ENCODE measurements at places on chromosomes 2 and 18. TPM values are rescaled to one million over a fixed set of nuclear protein-coding genes. Genes with fewer than 3 reads are reported as not detected.

KIAA2012 gene
- not detected for total RNA-seq

CPS1 gene
- 3.0 TPM for total RNA-seq

MAP3K19 gene
- total RNA-seq = not detected

IL36G gene
- total RNA-seq = not detected

- DNase-seq = no peak
Observed at GRCh38 chr2:158753641-158754611, 41.2 kb upstream of the DAPL1 start.

DNA sequence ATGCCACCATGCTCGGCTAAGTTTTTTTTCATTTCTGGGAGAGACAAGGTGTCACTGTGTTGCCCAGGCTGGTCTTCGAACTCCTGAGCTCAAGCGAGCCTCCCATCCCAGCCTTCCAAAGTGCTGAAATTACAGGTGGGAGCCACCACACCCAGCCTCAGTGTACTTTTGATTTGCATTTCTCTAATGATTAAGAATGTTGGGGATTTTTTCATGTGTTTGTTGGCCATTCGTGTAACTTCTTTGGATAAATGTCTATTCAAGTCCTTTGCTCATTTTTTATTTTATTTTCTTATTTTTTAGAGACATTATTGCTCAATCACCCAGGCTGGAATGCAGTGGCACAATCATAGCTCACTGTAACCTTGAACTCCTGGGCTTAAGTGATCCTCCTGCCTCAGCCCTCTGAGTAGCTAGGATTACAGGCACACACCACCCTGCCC, 73.1 kb downstream of the TMEM185B start:
- no peak for DNase-seq

DNA sequence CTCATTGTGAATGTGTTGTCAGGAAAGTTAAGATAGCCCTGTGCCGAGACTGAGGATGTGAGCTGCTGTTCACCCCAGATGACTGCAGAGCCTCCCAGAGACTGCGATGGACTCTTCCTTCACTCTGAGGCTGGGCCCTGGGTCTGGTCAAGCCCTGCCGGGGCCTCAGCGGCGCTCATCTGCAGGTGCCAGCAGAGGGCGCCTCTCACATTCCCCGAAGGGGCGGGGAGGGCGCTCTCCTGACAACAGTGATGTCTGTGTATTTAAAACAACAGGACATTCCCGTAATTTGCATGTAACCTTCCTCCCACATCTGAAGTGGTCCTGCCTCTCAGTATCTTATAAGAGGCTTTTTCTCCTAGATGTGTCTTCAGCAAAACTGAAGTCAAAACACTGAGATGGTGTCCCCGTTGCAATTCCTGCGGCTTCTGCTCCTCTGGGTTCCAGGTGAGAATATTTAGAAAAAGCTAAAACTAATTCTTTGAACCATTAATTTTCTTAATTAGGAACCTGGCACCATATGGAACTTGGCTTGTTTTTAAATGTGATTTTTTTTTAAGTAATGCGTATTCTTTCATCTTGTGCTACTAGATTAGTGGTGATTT, 1377.9 kb downstream of the RPIA start:
- DNase-seq = no peak

DNA sequence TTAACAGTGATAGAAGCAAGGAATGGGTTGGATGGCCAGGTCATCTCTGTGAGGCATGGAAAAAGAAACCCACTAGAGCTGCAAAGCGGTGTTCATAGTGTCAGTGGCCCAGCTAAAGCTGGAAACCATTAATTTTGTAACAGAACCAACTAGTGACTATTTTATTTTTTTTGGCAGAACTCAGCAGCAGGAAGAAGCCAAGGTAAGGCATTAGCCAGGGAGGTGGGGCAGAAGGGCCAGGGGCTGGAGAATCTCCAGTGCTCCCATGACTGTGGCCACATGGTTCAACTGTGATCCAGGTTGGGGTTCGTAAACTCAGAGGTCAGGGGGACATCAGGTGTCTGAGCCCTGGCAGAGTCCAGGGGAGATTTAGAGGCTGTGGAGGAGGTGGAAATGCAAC, 25.9 kb upstream of the YES1 start:
- DNase-seq = no peak

DNA sequence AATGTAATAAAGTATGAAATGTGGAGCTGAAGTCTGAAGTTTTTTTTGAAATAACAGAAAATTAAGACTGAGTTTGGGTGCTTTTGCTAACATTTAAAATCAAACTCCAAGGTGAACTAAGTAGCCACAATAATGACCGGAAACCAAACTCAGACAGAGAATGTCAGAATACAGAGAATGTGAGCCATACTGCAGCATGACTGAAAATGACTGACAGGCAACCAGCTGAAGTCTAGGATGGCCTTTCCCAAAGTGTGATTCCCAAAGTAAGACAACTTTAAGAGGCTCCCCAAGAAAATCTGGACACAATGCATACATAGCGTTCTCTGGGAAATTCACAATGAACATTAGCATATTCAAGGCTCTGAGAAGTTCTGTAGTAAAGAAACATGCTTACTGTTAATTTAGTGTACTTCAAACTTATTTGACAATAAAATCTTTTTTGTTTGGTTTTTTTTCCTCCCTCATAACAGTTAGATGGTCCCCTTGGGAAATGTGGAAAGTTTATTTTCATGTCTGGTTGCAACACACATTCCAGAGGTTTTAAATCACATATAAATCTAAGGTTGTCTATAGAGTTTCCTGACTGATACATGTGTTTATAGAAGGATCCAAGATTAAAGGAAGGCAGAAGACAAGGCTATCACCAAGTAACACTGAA, 28.6 kb downstream of the PLA2R1 start:
- no peak for DNase-seq

- DNase-seq = no peak
Observed at GRCh38 chr18:76426737-76427305, 68.2 kb downstream of the ZNF516 start.
